Naive thymus-derived CD4-positive, alpha-beta T cell (primary cell): ENCODE measurements at places on chromosomes 1 and 21. TPM values are rescaled to one million over a fixed set of nuclear protein-coding genes. Genes with fewer than 3 reads are reported as not detected.

GRCh38 chr21:26801498-26801897 is 43.7 kb downstream of the ADAMTS1 start:
- no peaks in the 10 kb centered on the region for H3K36me3 ChIP-seq
- H3K27me3 ChIP-seq: no peaks in the 10 kb centered on the region
- no peak overlapping the region for H3K27ac ChIP-seq
- H3K4me3 ChIP-seq: no peak overlapping the region
- no peak for DNase-seq
- no peaks in the 10 kb centered on the region for H3K4me1 ChIP-seq

- H3K4me1 ChIP-seq: peaks cover 9% of the 10 kb centered on the region
- no peak overlapping the region for H3K4me3 ChIP-seq
- H3K36me3 ChIP-seq: no peaks in the 10 kb centered on the region
Measured at GRCh38 chr1:93905051-93905450, 4.2 kb downstream of the GCLM start.

- H3K4me1 ChIP-seq: peaks cover 7% of the 10 kb centered on the region
- no peaks in the 10 kb centered on the region for H3K27me3 ChIP-seq
Measured at GRCh38 chr21:42222386-42222785, 3.4 kb downstream of the ABCG1 start.

GRCh38 chr1:153572569-153573015 is 6.9 kb upstream of the S100A2 start:
- peak; percentile 50 for DNase-seq
- H3K27ac ChIP-seq: no peak overlapping the region

The RYR2 gene
- not detected for total RNA-seq

DNA sequence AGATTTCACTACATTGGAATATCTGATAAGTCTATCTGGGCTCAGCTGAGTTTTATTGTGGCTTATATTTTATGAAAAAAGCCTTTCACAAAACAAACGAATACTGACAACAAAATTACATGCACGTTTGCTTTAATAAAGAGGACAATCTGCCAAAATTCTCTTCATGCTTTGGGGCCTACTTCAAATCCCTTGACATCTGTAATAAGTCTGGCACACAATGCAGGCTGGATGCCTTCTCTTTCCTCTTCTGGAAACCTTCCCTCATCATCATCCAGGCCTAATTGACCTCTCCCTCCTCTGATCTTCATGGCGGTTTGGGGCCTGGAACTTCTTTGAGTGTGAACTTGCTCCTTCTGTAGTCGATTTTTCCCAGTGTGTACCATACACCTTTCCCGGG is 70.3 kb downstream of the MAP10 start:
- H3K27ac ChIP-seq: no peak overlapping the region
- no peaks in the 10 kb centered on the region for H3K4me1 ChIP-seq
